Stimulated activated CD4-positive, alpha-beta T cell treated with anti-CD3 and anti-CD28 coated beads, Interleukin-1b, Interleukin-23, amount 100 ng/mL, for 4 hours (primary cell): ENCODE measurements at places on chromosomes 5 and 9.
A peak's percentile ranks its signal among the peaks of the same experiment; 100 is the strongest.

DNA sequence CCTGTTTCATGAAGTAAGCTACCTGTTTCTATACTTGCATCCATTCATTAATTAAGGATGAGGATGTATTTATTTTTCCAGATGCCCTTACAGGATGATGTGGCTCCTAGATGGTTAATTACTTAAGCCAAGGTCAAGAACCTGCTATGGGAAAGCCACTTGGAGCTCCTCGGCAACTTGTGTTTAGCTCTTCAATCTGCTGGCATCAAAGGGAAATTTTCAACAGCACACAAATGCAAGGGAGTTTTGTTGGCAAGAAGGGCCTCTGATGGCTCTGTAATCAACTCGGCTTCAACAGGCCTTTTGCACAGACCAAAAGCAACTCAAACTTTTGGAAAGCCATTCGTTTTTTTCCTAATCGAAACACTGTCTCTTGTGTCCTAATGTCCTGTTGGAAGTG, 125.3 kb downstream of the EFNA5 start:
- no peak for DNase-seq

DNA sequence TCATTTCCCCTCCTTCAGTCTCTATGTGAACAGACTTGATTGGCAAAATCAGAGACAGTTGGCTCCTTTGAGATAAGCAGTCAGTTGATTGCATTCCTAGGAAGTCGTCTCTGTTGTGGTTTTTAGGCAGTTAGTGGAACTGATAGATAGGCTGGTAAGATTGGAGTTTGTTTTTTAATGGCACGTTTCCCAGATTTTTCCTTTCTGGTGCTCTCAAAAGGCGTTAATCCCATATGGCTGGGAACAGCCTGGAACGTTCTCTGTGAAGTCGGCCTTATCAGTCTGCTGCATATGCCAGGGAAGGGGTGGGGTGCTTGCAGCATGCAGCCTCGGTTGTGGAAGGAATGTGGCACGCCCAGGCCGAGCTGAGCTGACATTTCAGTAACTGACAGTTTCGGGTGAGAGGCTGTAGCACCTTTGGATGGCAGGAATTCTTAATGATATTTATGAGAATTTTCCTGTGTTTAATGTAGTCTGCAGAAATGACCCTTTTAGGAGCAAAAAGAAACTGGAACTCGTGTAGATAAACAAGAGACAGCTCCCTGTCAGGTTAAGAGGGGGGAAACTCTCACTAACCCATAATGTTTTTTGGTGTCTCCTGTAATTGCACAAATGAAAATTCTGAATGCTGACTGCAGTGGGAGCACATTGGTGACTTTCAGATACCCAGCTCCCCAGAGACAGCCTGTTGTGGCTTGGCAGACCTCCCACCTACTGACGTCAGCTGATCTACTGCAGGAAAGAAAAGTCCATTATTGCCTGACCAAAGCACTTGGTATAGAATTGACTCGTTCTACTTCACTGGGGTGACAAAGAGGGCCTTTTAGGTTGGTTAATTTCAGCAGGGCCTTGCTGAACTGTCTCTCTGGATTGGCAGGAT, 6.3 kb downstream of the SPTAN1 start:
- no peak for DNase-seq

GRCh38 chr5:104859437-104859836, 1296.8 kb upstream of the NUDT12 start:
- no peak for DNase-seq

DNA sequence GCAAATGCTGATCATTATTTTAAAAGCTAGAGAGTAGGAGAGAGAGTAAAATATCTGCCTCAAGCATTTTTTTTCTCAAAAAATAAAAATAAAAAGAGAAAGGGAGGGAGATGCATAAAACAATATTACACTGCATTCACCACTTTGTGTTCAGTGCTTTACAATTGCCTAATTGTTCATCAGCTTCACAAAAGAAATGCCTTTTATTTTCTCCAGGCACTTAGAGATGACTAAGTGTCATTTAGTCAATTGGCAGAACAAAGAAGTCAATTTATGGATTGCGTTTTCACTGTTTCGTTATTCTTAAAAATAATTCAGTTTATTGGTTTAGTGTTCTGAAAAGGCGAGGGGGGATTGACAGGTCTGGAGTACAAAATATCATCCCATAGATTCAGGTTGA, 232.5 kb upstream of the CCNH start:
- DNase-seq: no peak

- DNase-seq: no peak
These were observed 1392.9 kb upstream of the NUDT12 start for GRCh38 chr5:104955479-104955878.

DNA sequence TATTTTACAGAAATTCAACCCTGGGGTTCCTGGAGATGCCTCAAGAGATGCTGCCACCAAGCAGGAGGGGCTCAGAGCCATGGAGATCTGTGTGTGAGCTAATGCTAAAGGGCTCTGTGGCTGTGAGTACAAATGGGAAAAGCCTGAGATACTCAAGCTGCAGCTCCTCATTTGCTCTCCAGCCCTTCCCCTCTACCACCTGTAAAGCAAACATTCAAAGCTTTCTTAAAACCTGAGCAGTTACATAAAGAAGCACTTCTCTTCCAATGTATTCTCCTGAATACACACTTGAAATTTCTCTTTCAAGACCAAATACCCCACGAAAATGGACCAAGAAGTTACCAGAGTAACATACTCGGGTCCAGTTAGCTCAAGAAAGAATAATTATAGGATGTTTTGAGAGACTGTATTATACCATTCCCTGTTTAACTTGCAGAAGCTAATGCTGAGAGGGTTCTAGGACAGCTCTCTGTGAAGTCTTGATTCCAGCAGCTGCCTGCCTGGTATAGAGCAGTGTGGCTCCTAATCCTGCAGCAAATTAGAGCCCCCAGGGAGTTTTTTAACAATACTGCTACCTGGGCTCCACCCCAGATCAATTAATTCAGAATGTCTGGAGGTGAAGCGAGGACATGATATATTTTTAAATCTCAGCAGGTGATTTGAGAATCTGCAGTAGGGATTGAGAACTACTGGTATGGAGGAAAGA, 21.1 kb downstream of the RGS7BP start:
- DNase-seq: no peak

- no peak for DNase-seq
These were observed 66.7 kb downstream of the IL6ST start for GRCh38 chr5:55927861-55928655.

- no peak for DNase-seq
These were observed 170.4 kb downstream of the GRIA1 start for GRCh38 chr5:153660919-153661318.

DNA sequence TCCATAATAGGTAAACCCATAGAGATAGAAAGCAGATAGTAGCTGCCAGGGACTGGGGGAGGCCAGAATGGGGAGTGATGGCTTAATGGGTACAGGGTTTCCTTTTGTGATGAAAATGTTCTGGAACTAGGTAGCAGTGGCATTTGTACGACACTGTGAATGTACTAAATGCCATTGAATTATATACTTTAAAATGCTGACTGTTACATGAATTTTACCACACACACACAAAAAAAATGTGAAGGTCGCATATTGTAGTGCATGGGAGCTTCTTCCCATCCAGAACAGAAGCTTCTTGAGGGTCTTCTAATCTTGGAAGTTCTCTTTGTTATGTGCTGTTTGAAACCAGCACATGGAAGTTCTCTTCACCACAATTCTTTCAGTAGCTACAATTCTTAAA, 19.9 kb upstream of the ANP32B start:
- DNase-seq: no peak

- DNase-seq: no peak
These were observed 188.2 kb downstream of the TRIO start for GRCh38 chr5:14331386-14331781.

- no peak for DNase-seq
These were observed 49.6 kb upstream of the OSMR start for GRCh38 chr5:38795986-38796741.

DNA sequence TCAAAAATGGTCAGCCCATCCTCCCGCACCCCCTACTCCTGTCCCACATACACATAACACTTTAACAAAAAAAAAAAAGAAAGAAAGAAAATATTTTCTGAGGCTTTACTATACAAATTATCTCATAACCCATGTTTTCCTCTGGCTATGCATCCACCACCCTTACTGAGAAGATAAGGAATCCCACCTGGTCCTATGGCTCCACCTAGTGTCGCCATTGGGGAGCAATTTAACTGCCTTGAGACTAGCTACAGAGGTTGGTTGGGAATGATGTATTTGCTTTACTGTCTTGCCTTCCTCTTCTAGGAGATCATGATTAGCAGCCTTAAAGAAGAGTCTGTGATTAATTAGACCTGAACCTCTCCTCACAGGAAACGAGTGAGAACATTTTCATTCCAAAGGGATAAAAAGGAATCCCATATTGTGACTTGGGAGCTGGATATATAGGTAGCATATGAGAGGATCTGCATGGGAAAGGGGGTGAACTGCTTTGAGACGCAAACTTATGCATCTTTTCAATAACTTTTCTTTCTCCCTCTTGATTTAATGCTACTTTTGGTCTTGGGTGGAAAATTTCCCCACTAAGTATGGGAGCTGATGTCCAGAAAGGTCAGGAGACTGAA, 77.7 kb upstream of the SELENOP start:
- peak; percentile 39 for DNase-seq

DNA sequence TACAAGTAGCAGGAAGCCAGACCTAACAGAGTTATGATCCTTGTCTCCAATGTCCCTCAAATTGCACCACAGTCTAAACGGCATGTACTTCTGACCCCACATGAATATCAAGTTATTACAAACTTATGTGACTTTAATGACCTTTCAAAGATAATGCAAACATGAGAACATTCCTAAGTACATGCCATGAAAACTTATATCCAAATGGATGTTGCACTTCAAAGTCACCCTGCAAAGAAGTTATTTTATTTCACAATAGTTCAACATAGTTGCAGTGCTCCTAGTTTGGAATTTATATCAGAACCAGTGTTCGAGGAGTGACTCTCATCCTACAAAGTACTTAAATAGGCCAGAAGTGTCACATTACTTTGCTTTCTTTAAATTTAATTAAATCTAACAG, 41.2 kb upstream of the ITGA1 start:
- no peak for DNase-seq

GRCh38 chr9:129774791-129775447, 22.1 kb upstream of the PTGES start:
- DNase-seq: no peak

- peak; percentile 58 for DNase-seq
These were observed 227.0 kb upstream of the DAP start for GRCh38 chr5:10987925-10988504.

DNA sequence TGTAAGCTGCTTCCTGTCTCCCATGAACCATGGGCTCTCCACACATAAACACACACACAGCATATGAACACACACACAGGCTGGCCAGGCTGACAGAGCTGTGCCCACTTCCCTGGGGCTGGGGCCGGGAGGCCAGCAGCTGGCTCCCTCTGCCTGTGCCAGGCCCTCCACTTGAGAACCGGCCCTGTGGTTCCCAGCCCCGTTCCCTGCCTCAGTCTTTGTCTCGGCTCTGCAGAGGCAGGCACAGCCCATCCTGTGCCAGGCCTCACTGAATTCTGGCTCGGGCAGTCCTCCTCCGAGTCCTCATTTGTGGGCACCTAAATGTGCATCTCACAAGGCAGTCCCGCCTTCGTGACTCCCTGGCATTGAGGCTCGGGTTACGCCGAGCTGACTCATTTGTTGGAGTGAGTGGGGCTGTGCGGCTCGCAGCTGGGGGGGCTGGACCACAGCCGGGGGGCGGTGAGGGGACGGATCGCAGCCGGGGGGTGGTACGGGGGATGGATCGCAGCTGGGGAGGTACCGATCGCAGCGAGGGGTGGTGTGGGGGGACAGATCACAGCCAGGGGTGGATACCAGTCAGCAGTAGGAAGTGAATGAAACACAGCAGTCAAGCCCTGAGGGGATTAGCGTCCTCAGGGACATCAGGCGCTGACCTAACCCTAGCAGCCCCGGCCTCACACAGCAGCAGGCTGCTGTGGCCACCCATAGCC, 72.3 kb downstream of the PSMB7 start:
- DNase-seq: no peak

- DNase-seq: no peak
These were observed 131.4 kb downstream of the CD180 start for GRCh38 chr5:67065237-67065636.
